Stimulated activated CD8-positive, alpha-beta memory T cell treated with anti-CD3 and anti-CD28 coated beads, Interleukin-4, amount 100 ng/mL, for 4 hours (primary cell): ENCODE measurements at places on chromosomes 2 and 18.

- DNase-seq, result no peak
Observed at GRCh38 chr2:108228006-108228405, 11.8 kb upstream of the SULT1C3 start.

GRCh38 chr2:1714291-1715064, 29.8 kb downstream of the PXDN start:
- DNase-seq, result no peak

DNA sequence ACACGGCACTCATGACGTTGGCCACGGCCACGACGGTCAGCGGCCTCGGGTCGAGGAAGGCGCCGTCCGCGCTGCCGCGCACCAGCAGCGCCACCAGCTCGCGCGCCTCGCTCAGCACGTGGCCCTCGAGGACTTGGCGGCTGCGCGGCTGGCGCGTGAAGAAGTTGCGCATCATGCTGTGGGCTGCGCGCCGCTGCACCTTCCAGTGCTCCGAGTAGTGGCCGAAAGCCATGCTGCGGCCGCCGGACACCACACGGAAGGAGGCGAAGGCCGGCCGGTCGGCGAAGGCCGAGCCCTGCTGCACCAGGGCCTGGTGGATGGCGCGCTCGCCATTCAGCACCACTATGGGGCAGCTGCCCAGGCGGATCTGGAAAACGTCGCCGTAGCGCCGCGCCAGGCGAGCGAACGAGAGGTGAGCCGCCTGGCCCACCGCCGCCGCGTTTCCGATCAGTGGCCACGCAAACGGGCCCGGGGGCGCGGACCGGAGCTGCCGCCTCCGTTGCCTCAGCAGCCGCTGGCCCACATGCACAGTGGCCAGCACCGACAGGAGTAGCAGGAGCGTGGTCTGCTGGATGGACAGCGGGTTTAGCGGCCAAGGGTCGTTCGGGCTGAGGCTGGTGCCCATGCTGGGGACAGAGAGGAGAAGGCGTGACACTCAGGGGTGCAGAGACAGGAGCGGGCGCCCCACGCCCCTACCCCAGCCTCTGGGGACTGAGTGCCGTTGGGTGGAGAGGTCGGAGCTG, 1.0 kb downstream of the CYP1B1 start:
- DNase-seq, result no peak

GRCh38 chr2:242019344-242019743, 149.8 kb downstream of the RTP5 start:
- DNase-seq, result no peak

DNA sequence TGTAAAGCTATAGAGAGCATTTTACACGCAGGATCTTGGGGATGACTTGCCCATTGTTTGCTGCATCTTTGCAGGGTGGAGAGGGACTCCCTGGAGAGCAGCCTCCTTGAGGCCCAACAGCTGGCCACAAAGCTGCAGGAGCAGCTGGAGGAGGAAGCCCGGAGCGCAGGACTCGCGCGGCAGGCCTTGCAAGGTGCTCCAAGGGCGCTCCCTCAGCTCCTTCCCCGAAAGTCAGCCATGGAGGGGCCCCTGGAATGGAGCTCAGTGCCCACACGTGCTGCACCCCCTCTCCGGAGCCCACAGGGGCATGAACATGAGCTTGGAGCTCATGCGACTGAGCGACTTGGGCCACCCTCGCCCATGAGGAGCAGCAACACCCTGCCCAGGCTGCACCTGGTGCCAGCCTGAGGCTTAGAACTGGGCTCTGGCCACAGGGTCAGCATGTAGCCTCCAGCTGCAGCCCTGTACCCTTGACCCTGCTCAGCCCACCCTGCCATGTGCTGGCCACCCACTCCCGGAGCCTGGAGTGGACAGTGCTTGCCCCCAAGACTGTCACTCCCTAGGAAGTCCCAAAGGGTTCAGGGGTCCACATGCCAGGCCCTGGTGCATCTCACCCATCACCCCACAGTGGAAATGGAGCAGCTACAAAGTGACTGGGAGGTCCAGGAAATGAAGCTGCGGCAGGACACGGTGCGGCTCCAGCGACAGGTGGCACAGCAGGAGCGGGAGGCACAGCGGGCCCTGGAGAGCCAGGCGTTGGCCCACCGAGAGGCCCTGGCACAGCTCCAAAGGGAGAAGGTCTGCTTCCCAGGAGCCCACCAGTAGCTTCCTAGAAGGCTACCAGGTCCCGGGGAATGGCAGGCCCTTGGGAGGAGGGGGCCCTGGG, 43.0 kb downstream of the CROCC2 start:
- DNase-seq, result no peak
